ENCODE measurements at places on chromosomes 6 and 20. TPM values are rescaled to one million over a fixed set of nuclear protein-coding genes. Genes with fewer than 3 reads are reported as not detected.

Gene MGME1
- total RNA-seq = 31.0 TPM

Gene IFNGR1
- 88.4 TPM for total RNA-seq

Gene TBC1D22B
- total RNA-seq = 19.6 TPM

Gene ZNF311
- total RNA-seq = 0.47 TPM

Gene PCIF1
- total RNA-seq = 70.3 TPM

Gene SYTL3
- 3.9 TPM for total RNA-seq

Gene TSPO2
- total RNA-seq = not detected

Gene F13A1
- 22.8 TPM for total RNA-seq

Gene MACROD2
- total RNA-seq = 12.6 TPM

Gene TMEM244
- total RNA-seq = not detected

GRCh38 chr6:133551847-133552341 lies 310.7 kb downstream of the EYA4 start:
- DNase-seq = no peak

GRCh38 chr6:50837589-50838445 lies 19.1 kb downstream of the TFAP2B start:
- no peak for DNase-seq

DNA sequence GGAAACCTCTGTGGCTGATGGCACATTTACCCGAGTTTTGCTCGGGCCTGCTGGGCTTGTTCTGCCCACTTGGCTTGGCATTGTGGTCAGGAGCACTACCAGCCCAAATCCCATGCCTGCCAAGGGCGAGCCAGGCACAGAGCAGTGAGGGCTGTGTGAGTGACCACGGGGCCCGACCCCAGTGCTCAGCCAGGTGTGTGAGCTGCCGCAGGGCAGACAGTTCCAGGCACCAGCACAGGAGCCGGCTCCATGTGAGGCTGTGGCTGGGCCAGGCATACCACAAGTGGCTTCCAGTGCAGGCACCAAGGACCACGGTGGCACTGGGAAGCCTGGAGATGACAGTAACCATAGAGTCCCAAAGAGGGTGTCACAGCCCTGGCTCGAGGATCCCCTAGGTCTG lies 1225.5 kb upstream of the GJE1 start:
- DNase-seq = peak; percentile 52

DNA sequence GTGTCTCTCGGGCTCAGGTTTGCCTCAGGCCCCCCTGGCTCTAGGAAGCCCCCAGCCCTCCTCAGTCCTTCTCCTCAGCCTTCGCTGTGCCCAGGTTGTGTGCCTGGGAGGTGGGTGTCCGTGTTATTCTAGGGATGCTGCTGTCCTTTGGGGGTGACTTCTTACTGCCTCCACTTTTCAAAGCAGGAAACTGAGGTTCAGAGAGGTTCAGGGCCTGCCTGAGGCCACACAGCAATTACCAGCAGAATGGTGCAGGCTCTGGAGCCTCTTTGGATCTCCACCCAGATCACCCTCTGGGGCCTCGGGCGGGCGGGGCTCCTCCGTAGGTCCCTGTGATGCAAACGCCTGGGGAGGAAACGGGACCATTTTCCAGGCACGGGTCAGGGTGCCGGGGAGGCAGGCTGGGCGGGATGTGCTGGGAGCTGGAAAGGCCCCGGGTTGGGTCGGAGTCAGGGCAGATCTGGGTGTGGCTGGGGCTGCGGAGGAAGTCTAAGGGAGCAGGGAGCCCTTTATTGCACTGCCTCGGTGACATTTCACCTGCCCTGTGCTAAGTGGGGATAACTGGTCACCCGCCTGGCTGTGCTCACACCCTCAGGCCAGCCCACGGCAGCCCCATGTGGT lies 23.2 kb downstream of the GATA5 start:
- DNase-seq = no peak

- DNase-seq = no peak
Measured at GRCh38 chr6:11009353-11009752, 34.8 kb downstream of the ELOVL2 start.

DNA sequence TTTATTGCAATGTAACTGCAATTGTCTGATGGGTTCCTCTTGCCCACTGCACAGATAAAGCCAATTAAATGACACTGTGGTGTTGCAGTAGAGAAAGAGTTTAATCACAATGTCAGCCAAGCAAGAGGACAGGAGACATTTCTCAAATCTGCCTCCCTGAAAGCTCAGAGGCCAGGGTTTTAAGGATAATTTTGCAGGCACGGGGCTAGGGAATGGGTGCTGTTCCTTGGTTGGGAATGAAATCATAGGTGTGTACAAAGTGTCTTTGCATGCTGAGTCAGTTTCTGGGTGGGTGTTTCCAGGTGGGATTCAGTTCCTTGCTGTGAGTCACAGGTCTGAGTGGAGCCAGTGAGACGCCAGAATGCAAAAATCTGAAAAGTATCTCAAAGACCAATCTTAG lies 271.4 kb downstream of the DOK5 start:
- no peak for DNase-seq

- no peak for DNase-seq
Measured at GRCh38 chr20:591941-592340, 18.2 kb downstream of the TCF15 start.

GRCh38 chr6:167846997-167847606 lies 20.4 kb downstream of the AFDN start:
- no peak for DNase-seq

- no peak for DNase-seq
Measured at GRCh38 chr20:20217621-20218020, 150.3 kb upstream of the INSM1 start.

GRCh38 chr6:107560657-107561056 lies 70.7 kb downstream of the SOBP start:
- no peak for DNase-seq

- no peak for DNase-seq
Measured at GRCh38 chr6:132750455-132751248, 7.1 kb downstream of the VNN2 start.

DNA sequence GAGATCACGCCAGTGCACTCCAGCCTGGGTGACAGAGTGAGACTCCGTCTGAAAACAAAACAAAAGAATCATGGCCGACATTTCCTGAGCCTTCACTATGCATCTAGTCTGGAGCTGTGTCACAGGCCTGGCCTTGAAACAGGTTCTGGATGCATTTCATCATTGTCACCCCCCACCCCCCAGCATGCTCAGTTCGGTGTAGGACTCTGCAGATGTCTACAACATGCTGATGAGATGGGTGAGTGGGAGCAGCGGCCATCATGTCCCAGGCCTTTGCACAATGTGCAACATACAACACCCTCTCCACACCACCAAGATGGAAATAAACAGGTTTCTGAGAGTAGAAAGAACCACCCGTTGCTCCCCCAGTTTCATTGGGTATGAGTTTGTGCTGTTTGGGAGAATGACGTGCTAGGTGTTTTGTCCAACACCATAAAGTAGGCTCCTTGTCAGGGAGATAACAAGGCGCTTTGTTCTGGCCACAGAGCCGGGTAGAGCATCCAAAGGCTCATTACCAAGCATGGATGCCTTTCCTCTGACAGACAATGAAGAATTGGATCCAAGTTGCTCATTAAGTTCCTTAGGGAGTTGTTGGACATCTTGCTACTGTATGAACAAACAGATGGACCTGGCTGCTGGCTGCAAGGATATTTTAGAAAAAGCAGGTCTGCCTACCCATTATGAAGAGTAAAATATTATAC lies 22.1 kb downstream of the SNHG17 start:
- DNase-seq = peak; percentile 45

DNA sequence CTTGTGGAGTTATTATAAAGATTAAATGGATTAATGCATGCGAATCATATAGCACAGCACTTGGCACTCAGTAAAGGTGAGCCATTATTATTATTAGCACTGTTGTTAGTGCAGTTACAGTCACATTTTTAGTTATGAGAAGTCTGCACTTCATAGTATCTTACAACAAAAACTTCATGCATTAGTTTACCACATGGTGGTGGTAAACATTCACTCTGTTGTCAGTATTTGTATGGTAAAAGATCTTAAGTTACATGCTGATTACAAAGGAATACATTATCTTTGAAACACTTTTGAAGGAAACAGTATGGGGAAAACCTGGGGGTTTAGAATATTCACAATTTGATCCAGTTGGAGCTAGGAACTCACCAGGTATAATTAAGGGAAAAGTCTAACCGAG lies 20.8 kb downstream of the TMEM14A start:
- no peak for DNase-seq

DNA sequence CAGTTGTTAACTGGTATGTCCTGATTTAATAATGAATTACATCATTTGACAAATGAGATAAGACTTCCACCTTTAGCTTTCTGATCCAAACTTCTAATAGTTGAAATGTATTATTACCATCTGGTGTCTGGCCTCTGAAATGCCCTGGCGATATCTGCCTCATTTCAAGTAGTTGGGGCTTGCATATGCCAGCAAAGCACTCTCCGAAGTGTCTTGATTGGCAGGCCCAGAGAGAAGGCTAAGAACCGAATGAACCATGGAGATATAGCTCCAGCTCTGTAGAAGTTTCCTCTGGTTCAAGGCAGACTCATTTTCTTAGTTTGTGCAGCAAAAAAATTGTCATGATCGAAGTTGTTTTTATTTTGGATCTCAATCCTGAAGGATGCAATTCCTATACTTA lies 13.4 kb upstream of the HIVEP2 start:
- no peak for DNase-seq
